ENCODE measurements at places on chromosomes 3 and 15.

DNA sequence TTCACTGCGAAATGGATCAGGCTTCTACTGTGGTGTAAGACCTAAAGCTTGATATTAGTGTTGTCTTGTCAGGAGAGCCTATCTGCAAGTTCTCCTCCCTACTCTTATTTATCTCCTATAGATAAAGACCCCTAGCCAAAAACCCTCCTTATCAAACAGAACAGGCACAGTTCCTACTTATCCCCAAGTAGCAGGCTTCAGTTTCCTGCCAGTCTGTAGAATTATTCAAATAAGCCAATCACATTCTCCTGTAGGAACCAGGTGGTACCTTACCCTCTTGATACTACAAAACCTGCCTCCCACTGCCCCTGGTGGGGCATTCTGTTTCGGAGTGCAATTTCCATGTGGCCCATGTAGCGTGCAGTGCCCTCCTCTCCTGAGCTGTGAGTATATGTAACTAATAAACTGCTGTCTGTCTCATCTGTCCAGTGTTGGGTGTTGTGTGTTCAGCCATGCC, 28.7 kb downstream of the HDGFL3 start:
- no peak for DNase-seq

DNA sequence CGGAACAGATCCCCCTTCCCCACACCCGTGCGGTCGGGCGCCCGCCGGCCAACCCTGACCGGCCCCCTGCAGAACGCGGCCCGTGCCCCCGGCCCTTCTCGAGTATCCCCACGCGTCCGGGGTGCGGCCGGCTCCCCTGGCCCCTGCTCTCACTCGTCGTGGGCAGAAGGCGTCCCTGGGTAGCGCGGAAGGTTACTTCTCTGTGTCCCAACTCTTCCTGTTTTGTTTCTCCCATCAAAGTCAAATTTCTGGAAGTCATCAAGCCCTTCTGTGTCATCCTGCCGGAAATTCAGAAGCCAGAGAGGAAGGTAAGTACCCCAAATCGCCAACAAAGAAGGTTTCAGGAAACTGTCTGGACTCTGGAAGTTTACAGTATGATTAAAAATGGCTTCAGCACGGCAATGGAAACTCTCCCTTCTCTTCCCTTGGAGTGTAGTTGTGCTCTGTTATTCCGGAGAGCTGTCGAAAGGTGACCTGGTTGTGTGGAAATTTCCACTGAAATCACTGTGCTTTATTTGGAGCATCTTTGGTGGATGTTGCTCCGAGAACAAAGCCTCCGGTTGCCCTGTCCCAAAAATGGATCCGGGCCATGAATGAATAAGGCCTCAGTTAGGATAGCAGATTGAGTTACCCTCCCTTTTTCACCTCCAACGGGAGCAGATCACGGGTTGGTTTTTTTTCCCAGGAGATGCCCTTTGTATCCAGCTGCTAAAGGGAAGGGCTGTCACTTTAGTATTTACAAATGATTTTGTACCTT, 536 bp downstream of the SEC61A1 start:
- DNase-seq: no peak

GRCh38 chr3:138049157-138049919, 39.4 kb downstream of the CLDN18 start:
- no peak for DNase-seq

- no peak for DNase-seq
Measured at GRCh38 chr3:179453967-179454366, 2.7 kb upstream of the GNB4 start.

DNA sequence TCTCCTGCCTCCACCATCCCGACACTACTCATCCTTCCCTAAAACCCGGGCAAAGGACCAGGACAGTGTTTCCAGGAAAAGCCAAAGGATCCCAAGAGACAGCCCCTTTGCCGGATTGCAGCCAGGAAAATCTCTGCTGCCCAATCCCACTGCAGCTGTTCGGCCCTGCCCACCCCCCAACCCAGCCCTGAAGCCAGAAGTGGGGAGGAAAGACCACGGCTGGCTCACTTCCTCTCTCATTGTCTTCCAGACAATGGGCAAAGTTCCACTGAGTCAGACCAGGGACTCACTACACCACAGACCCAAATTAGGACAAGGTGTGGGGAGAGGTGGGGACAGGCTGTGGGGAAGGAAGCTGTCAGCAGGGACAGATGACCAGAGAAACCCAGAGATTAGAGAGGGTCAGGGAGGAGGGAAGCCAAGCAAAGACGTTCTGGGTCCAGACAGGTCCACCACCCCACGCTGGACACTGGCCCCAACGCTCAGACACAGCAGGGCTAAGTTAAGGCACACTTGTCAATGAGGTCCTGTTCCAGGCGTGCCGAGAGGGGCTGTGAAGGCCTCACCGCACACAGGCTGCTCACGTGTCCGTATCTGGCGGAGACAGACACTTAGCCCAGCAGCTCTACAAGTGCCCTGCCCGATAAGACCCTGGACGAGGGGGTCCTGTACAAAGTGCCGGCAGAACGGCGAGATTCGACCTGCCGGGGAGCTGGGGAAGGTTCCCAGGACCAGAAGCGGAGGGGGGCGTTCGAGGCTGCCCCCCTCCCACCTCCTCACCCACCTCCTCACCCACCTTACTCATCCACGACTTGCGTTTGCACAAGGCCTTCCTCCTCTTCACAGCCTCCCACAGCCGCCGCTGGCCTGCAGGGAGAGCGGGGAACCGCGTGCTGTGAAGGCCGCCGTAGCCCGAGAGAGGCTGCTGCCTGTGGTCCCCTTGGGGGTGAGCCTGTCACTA, 21.9 kb downstream of the TNK2 start:
- DNase-seq: no peak

- no peak for DNase-seq
Measured at GRCh38 chr15:71595846-71596553, 214.4 kb upstream of the NR2E3 start.

- DNase-seq: no peak
Measured at GRCh38 chr3:193821151-193821668, 228.2 kb downstream of the OPA1 start.

- no peak for DNase-seq
Measured at GRCh38 chr3:12512534-12513118, 28.3 kb downstream of the TSEN2 start.

DNA sequence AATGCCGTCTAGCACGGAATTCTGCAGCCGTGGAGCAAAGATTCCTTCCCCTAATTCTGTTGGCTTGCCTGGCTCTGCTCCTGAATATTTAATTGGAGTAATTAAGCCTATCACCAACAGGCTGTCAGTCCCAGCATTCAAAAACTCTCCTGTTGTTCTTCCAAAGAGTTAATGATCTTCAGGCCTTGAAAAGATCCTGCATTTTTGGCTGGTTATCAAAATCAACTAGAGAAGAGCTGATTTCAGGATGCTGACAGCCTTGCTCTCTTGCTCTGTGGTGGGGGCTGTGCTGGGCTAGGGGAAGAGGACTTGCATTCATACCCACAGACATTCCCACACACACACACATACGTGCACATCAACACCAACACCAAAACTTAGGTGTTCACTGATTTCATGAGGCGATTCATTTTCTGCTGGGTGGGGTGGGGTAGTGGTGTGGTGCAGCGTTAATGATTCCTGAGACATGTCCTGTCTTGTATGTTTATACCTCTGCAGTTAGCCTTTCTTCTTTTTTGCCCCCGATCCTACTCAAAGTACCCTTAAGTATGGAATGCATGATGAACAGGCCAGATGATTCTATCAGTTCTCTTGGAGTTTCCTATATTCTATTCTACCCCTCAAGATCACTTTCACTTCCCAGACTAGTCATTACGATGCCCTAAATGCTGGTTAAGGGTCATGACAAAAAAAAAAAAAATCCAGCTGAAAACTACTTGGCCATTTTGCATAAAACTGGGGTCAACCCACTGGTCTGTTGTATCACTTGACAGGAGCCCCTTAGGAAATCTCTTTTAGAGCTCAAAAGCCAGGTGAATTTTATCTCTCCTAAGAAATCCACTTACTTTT, 42.3 kb downstream of the CPN2 start:
- no peak for DNase-seq

- DNase-seq: no peak
Measured at GRCh38 chr3:179797192-179797591, 144.4 kb downstream of the USP13 start.

GRCh38 chr3:5187920-5188418, 462 bp downstream of the EDEM1 start:
- DNase-seq: no peak

GRCh38 chr3:95265129-95265528, 1202.3 kb downstream of the NSUN3 start:
- DNase-seq: no peak

DNA sequence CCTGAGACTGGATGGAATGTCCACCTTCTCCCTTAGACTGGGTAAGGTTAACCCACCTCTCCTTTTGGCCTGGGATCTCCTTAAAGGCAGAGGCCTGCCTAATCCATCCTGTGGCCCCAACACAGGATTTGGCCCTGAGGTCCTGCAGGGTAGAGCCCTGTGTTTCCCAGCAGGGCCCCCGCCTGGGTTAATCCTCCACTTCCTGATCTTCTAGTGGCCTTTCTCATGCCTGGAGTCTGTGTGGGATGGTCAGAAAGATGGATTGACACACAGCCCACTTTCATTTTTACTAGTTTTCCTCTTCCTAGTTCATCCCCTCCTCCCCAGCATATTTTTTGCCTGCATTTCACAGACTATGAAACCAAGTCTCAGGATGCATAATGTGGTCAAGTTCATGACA, 48.9 kb upstream of the SLC6A6 start:
- DNase-seq: no peak

DNA sequence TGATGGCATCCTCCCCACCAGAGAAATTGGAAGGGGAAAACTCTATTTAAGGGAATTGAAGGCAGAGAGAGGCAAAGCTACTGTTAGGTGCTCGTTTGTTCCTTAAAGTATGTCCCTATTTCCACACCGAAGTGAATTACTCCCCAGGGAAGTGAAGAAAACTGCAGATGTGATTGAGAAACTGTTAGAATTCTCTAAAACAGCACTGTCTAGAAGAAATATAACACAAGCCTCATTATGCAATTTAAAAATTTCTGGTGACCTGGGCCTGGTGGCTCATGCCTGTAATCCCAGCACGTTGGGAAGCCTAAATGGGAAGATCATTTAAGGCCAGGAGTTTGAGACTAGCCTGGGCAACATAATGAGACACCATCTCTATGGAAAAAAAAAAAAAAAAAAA, 305.0 kb downstream of the SHQ1 start:
- no peak for DNase-seq

- no peak for DNase-seq
Measured at GRCh38 chr15:81106560-81106959, 27.5 kb upstream of the CFAP161 start.

DNA sequence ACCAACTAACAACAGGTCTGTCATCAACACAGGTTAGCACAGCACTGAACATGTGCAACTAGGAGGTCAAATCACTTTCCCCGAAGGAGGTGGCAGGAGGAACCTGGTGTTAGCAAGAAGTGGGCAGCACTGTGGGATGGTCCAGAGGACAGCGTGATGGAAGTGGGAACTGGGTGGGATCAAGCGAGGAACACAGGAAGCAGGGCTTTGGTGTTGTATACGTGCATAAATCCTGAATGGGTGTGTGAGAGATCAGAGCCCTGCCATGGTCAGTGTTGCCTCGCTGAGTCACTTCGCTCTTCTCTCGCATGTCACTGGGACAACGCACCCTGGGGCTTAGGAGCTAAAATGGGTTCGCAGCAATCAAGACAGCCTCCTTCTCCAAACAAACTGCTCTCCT, 62.1 kb downstream of the MOBP start:
- no peak for DNase-seq

DNA sequence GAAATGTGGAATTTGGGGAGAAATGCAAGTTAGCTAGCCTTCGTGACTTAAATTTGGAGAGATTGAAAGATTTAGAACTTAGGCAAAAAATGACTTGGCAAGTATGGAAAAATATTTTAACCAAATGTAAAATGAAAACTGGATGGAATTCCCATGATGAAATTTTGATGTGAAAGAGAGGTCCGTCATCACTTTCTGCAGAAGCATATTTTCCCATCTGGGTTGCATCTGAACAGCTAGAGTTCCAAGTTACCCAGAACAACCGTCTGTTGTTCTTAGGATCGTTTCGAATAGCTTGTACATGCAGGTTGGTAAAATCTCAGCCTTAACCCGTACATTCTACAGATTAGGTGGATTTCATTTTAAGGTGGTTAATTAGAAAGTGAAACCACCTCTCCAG, 136.3 kb downstream of the GHSR start:
- DNase-seq: no peak

DNA sequence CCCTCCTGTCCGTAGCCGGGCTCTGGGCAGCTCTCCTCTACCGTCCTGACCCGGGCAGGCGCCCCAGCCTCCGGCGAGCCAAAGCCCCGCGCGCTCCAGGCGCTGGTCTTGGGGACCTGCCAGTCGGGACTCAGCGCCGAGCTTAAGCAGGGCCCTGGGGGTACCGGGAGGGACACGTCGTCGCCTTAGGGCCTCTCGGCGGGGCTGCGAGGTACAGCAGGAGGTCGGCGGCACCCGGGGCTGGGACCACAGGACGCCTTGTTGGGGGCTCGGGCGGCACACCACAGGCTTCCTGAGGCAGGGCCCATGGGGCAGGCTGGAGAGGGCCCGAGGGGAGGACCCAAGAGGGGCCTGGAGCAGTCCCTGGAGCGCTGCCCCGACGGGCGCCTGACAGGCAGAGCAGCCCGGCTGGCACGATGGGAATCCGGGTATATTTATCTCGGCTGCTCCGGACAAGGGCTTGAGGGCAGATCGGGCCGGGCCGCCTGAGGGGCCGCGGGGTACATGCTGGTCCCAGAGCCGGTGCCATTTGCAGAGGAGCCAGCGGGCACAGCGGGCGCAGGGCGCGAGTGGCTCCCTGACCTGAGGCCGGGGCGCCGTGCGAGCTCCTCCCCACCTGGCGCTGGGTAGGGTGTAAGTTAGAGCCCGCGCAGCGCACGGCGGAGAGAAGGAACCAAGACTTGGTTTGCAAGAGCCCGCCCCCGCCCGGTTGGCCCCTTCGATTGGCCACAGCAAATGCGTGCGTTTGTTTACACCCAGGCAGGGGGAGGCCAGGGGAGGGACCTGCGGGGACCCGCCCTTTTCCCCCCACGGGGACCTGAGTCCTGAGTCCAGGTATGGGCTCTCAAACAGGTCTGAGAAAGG, 574 bp downstream of the SLC38A3 start:
- no peak for DNase-seq

- DNase-seq: no peak
Measured at GRCh38 chr15:45117308-45118130, 3.4 kb downstream of the DUOXA2 start.

- no peak for DNase-seq
Measured at GRCh38 chr3:195446359-195446758, 3.5 kb upstream of the ACAP2 start.

DNA sequence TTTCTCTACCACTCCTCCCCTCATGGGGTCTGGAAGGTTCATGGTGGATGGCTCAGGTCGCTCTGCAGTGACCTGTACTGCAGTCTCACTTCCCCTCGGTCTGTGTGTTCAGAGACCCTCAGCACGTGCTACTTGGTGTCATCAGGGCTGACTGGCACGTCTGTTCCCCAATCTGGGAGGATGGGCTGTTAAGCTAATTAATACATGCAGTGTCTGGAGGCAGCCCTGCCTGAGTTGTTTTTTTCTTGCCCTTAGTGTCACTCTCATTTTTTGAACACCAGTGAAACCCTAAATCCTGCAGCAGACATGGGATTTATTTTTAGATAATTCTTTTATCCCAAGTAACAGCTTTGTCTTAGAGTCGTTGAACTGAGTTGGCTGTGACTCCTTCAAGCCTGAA, 64.6 kb downstream of the ARNT2 start:
- no peak for DNase-seq

All from NCI-H1930 (cell line).